SJCRH30 (cell line): ENCODE measurements at places on chromosomes 1 and 21. TPM values are rescaled to one million over a fixed set of nuclear protein-coding genes. Genes with fewer than 3 reads are reported as not detected.

DNA sequence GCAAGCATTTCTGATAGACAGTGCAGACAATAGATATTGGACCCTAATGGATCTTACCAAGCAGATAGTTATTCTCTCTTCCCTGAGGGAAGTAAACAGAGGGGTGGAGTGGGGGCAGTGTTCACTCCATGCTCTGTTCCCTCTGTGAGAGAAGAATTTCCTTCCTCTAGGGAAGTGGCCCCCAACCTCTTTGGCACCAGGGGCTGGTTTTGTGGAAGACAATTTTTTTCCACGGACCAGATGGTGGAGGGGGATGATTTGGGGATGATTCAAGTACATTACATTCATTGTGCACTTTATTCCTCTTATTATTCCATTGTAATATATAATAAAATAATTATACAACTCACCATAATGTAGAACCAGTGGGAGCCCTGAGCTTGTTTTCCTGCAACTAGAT lies 459.9 kb downstream of the ADGRL2 start:
- DNase-seq, result no peak
- H3K27me3 ChIP-seq, result no peaks in the 10 kb centered on the region
- no peaks in the 10 kb centered on the region for H3K36me3 ChIP-seq
- no peak overlapping the region for H3K27ac ChIP-seq
- H3K4me3 ChIP-seq, result no peak overlapping the region

DNA sequence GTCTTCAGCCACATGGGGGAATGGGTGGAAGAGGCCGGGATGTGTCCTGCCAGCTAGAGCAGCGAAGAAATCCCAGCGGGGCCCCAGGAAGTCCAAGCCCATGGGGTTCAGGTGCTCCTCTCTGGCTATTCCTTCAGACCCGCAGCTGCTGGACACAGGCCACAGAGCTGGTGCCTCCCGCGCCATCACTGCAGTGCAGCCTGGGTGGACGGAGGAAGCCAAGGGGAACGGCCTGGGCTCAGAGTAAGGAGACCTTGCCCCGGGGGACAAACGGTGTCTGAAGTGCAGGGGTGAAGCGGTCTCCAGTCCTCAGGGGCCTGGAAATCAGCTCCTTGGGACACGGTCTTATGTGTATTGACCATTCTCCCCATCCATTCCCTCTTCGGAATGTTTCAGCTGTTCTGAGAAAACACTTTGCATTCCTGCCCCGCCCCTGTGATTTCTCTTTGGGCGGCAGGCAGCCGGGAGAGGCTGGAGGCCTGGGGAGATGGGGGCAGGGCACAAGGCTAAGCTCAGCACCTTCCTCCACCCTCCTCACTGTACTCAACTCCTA lies 18.4 kb downstream of the MTHFR start:
- H3K36me3 ChIP-seq, result no peaks in the 10 kb centered on the region
- no peak overlapping the region for H3K4me3 ChIP-seq
- H3K27ac ChIP-seq, result no peak overlapping the region
- peaks cover 17% of the 10 kb centered on the region; the same call in 1 of the 2 replicates for H3K4me1 ChIP-seq
- DNase-seq, result peak; percentile 59

DNA sequence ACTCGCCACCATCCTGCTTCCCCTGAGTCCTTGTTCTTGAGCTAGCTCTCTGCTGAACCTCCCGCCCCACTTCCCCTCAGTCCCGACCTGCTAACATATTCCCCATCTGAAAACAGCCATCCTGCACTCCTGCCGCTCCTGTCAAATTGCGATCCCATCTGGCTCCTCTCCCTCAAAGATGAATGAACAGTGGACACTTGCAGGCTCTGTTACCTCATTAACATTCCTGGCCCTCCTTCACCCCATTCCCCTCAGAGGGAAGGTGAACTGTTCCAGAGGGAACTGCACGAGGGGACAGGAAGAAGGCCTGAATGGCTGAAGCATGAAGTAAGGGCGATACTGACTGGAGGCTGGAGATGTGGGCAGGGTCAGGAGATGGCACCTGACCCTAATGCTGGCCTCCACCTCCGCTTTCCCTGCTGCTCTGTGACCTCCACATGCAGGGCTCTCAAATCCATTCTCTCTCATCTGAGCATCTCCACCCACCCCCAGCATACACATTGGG lies 7.4 kb upstream of the CELSR2 start:
- H3K27ac ChIP-seq, result no peak overlapping the region
- H3K36me3 ChIP-seq, result peaks cover 17% of the 10 kb centered on the region; the same call in 1 of the 2 replicates
- no peaks in the 10 kb centered on the region; the same call in 1 of the 2 replicates for H3K27me3 ChIP-seq
- H3K4me1 ChIP-seq, result no peaks in the 10 kb centered on the region
- no peak overlapping the region for H3K4me3 ChIP-seq
- DNase-seq, result no peak

GRCh38 chr1:168918860-168919741 lies 187.4 kb upstream of the ATP1B1 start:
- no peaks in the 10 kb centered on the region for H3K36me3 ChIP-seq
- no peaks in the 10 kb centered on the region for H3K27me3 ChIP-seq
- H3K4me3 ChIP-seq, result no peak overlapping the region
- H3K27ac ChIP-seq, result no peak overlapping the region

GRCh38 chr1:42260376-42261070 lies 74.5 kb downstream of the FOXJ3 start:
- no peak overlapping the region for H3K27ac ChIP-seq
- no peak overlapping the region for H3K4me3 ChIP-seq
- peaks cover 34% of the 10 kb centered on the region for H3K4me1 ChIP-seq
- no peaks in the 10 kb centered on the region for H3K27me3 ChIP-seq
- H3K36me3 ChIP-seq, result peaks cover 36% of the 10 kb centered on the region

DNA sequence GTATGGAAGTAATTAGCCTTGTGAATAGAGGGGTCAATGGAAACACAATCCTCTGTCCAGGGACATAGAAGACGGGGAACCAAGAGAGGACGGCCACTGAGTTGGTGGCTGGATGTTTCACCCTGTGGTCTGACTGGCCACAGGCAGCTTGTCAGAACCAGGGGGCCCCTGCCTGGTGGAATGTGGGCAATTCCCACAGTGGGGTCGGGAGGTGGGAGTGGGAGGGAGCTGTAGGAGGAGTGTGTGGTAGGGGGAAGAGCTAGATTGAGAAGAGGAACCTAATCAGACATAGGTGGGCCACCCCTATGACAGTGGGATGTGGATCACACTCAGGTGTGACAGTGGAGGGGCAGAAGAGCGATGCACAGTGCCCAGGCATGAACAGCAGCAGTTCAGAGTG lies 31.3 kb downstream of the TRIM62 start:
- no peak overlapping the region for H3K27ac ChIP-seq
- DNase-seq, result no peak
- peaks cover 47% of the 10 kb centered on the region for H3K36me3 ChIP-seq

DNA sequence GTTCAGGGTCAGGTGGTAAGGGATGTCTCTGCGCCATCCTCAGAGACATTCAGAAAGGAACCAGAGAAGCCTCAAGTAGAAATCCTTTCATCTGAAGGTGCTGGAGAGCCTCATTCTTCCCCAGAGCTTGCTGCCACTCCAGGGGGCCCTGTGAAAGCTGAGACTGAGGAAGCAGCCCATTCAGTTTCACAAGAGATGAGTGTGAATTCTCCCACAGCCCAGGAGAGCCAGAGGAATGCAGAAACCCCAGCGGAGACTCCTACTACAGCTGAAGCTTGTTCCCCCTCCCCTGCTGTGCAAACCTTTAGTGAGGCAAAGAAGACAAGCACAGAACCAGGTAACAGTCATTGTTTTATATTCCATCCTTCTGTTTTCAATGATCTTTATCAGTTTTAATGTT lies 38.7 kb downstream of the ZBTB40 start:
- no peaks in the 10 kb centered on the region for H3K27me3 ChIP-seq
- no peak overlapping the region for H3K27ac ChIP-seq
- no peak overlapping the region for H3K4me3 ChIP-seq
- peaks cover 4% of the 10 kb centered on the region; the same call in 1 of the 2 replicates for H3K36me3 ChIP-seq
- no peaks in the 10 kb centered on the region for H3K4me1 ChIP-seq
- no peak for DNase-seq

DNA sequence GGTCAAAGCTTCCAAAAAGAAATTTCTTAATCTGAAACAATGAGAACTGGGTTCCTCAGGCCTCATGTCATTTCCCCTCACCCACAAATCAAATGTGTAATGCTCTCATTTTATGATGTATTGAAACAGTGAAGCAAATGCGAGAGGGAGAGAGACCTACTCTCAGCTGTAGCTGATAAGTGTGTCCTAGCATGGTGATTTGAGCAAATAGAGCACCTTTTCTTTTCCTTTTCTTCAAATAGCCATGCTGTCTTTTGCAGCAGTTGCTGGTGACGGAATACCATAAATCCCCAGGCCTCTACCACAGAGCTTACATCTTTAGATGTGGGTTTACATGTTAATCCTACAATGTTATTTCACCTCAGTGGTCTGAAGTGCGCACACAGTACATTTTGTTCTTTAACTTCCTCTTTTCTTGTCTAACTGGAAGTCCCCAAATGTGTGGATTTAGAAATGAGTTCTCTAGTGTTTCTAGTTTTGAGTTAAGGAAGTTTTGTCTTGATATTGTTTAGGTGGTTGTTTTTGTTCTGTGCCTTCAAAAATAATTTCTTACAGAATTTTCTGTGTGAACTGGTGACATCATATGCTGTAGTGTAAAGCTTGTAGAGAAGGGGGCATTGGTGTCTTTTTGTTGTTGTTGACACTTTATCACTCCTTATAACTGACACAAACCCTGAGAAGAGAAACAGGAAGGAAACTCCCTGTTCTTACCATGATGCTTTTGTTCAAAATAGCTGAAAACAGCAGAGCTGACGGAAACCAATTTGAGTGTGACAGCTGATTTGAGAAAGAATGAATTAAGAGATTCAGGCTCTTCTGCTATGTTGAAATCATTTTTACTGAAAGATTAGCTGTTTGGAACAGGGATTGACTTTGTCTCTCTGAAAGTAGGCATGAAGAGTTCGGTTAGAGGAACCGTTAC lies 12.2 kb downstream of the SMAP2 start:
- no peak overlapping the region for H3K4me3 ChIP-seq
- H3K4me1 ChIP-seq, result peaks cover 24% of the 10 kb centered on the region
- peak overlapping the region; percentile 45 for H3K27ac ChIP-seq
- H3K36me3 ChIP-seq, result no peaks in the 10 kb centered on the region

- no peak overlapping the region for H3K27ac ChIP-seq
- DNase-seq, result no peak
- H3K4me3 ChIP-seq, result no peak overlapping the region
- H3K27me3 ChIP-seq, result no peaks in the 10 kb centered on the region
- no peaks in the 10 kb centered on the region for H3K4me1 ChIP-seq
Measured at GRCh38 chr1:186440584-186440983, 20.3 kb downstream of the PDC start.

- H3K27ac ChIP-seq, result no peak overlapping the region
- H3K4me3 ChIP-seq, result no peak overlapping the region
- DNase-seq, result no peak
- H3K36me3 ChIP-seq, result no peaks in the 10 kb centered on the region
- H3K4me1 ChIP-seq, result no peaks in the 10 kb centered on the region
Measured at GRCh38 chr1:162353702-162354101, 23.0 kb downstream of the SPATA46 start.

- H3K27ac ChIP-seq, result peak overlapping the region; percentile 59
- 0 out of 2 replicates have a peak overlapping the region, but pooled peaks have one; percentile 3 for H3K4me3 ChIP-seq
- peak; percentile 74 for DNase-seq
- H3K4me1 ChIP-seq, result peaks cover 29% of the 10 kb centered on the region
- no peaks in the 10 kb centered on the region for H3K27me3 ChIP-seq
Measured at GRCh38 chr21:35503671-35504070, 454.6 kb upstream of the RUNX1 start.

DNA sequence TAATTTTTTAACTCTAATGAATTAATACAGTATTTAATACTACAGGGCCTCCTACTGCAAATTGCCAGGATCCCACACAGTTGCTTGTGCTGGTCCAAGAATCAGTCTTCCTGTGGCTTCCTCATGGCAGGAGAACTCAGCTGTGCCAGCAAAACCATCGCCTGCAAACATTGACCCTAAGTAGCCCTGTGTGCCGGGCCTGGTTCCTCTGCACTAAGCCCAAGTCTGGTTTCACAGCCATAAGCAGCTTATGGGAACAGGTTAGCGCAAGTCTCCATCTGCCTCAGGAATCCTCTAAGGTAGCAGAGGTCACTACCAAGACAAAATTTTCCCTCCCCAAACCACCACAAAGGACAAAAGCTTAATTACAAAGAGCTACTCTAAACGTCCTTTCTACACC lies 216.6 kb downstream of the PLA2G4A start:
- no peak overlapping the region for H3K4me3 ChIP-seq
- H3K27me3 ChIP-seq, result no peaks in the 10 kb centered on the region
- no peak for DNase-seq
- H3K27ac ChIP-seq, result no peak overlapping the region

ZNF683 gene
- not detected in 2 replicates for total RNA-seq

CSF3R gene
- total RNA-seq, result not detected in 2 replicates
